ENCODE measurements at places on chromosomes 16 and 17. TPM values are rescaled to one million over a fixed set of nuclear protein-coding genes. Genes with fewer than 3 reads are reported as not detected.

DNA sequence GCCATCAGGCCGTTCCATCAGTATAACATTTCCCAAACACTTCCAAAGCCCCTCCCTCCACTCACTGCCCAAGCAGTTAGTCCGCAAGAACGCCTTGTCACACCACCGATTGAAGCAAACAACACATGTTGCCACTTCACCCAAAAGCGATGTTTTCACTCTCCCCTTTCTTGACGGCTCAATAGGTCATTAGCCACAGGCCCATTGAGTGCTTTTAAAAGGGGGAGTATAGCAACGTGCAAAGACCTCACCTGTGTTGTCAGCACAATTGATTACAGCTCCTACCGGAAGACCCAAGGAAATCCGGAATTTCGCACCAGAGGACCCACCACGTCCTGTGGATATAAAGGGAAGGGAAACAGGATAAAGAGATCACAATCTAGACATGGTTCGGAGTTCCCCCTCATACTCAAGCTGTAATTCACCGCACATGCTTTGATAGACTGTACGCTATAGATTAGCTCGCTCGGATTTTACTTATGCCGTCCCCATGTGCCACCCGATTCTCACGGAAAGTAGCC, 690 bp downstream of the RPL23 start:
- peak overlapping the region; percentile 35 for H3K4me3 ChIP-seq
- H3K27ac ChIP-seq = peak overlapping the region; percentile 84
- DNase-seq = no peak
- peaks cover 22% of the 10 kb centered on the region for H3K4me1 ChIP-seq
- H3K36me3 ChIP-seq = peaks cover 10% of the 10 kb centered on the region

DNA sequence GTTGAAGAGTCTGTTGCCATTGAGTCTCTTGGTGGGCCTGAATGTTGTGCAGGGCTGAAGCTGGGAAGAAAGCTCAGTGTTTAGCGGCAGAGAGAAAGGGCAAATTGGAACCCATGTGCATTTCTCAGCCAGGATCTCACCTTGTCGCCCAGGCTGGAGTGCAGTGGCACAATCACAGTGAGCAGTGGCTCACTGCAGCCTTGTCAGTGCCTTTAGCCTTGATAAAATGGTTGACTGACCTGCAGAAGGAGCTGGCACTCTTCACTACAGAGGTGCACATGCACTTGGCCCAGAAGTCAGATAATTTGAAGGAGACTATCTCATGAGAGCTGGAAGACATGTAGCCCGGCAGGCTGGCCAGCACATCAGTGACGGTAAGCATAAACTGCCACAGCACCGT, 124.2 kb upstream of the TBX2 start:
- H3K27ac ChIP-seq = no peak overlapping the region
- no peak overlapping the region for H3K4me3 ChIP-seq
- no peaks in the 10 kb centered on the region for H3K36me3 ChIP-seq
- H3K27me3 ChIP-seq = no peaks in the 10 kb centered on the region

KCNH4 gene
- total RNA-seq = not detected

GRCh38 chr17:15891318-15891717, 53.6 kb upstream of the ADORA2B start:
- H3K27me3 ChIP-seq = no peaks in the 10 kb centered on the region
- no peak overlapping the region for H3K4me3 ChIP-seq
- H3K4me1 ChIP-seq = peaks cover 16% of the 10 kb centered on the region
- no peak for DNase-seq
- H3K27ac ChIP-seq = no peak overlapping the region
- H3K36me3 ChIP-seq = no peaks in the 10 kb centered on the region

- H3K27me3 ChIP-seq = no peaks in the 10 kb centered on the region
- peaks cover 8% of the 10 kb centered on the region for H3K4me1 ChIP-seq
- no peaks in the 10 kb centered on the region for H3K36me3 ChIP-seq
- DNase-seq = no peak
- H3K27ac ChIP-seq = no peak overlapping the region
- no peak overlapping the region for H3K4me3 ChIP-seq
Measured at GRCh38 chr16:85759136-85759535, 8.2 kb upstream of the C16orf74 start.

EFNB3 gene
- total RNA-seq = 0.38 TPM

- H3K27me3 ChIP-seq = no peaks in the 10 kb centered on the region
- no peaks in the 10 kb centered on the region for H3K4me1 ChIP-seq
- H3K4me3 ChIP-seq = no peak overlapping the region
- H3K27ac ChIP-seq = no peak overlapping the region
- peak; percentile 7 for DNase-seq
- H3K36me3 ChIP-seq = no peaks in the 10 kb centered on the region
Measured at GRCh38 chr17:73713136-73713535, 68.9 kb upstream of the SDK2 start.

HID1 gene
- 27.4 TPM for total RNA-seq

- H3K36me3 ChIP-seq = no peaks in the 10 kb centered on the region
- H3K4me3 ChIP-seq = peak overlapping the region; percentile 57
- peak overlapping the region; percentile 36 for H3K27ac ChIP-seq
- peak; percentile 78 for DNase-seq
- peaks cover 5% of the 10 kb centered on the region for H3K27me3 ChIP-seq
Measured at GRCh38 chr17:8125154-8125946, 1.4 kb upstream of the HES7 start.

NOG gene
- total RNA-seq = 1.1 TPM

MEIOC gene
- not detected for total RNA-seq

DNA sequence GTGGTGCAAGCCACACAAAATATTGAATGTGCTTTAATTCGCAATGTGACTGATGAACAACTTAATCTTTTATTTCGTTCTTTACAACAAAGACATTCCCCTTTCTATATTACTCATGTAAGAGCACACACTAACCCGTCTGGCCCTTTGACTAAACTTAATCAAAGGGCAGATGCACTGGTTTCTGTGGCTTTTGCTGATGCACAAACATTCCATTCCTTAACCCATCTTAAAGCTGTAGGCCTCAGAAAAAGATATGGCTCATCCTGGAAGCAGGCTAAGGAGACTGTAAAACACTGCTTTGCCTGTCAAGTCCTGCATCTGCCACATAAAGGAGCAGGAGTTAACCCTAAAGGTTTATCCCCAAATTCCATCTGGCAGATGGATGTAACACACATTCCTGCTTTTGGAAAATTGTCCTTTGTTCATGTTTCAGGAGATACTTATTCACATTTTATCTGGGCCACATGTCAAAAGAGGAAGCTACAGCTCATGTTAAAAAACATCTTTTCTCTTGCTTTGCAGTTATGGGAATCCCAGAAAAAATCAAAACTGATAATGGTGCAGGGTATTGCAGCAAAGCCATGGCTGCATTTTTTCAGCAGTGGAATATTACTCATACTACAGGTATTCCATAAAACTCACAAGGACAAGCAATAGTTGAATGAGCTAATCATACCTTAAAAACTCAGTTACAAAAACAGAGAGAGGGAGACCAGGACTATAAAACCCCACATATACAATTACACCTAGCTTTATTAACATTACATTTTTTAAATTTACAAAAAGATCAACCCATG, 137.2 kb downstream of the AHSP start:
- H3K27me3 ChIP-seq = no peaks in the 10 kb centered on the region
- no peak overlapping the region for H3K27ac ChIP-seq
- no peak for DNase-seq
- no peaks in the 10 kb centered on the region for H3K36me3 ChIP-seq
- no peak overlapping the region for H3K4me3 ChIP-seq

GRCh38 chr16:54140057-54140787, 146.4 kb downstream of the IRX3 start:
- no peaks in the 10 kb centered on the region for H3K36me3 ChIP-seq
- no peak overlapping the region for H3K27ac ChIP-seq
- H3K27me3 ChIP-seq = no peaks in the 10 kb centered on the region
- H3K4me3 ChIP-seq = no peak overlapping the region
- no peaks in the 10 kb centered on the region for H3K4me1 ChIP-seq
- no peak for DNase-seq

TNFRSF13B gene
- not detected for total RNA-seq
